ENCODE measurements at places on chromosomes 1 and 21.

GRCh38 chr1:16215882-16216753, 3.7 kb upstream of the ARHGEF19 start:
- peak; percentile 84 for DNase-seq

DNA sequence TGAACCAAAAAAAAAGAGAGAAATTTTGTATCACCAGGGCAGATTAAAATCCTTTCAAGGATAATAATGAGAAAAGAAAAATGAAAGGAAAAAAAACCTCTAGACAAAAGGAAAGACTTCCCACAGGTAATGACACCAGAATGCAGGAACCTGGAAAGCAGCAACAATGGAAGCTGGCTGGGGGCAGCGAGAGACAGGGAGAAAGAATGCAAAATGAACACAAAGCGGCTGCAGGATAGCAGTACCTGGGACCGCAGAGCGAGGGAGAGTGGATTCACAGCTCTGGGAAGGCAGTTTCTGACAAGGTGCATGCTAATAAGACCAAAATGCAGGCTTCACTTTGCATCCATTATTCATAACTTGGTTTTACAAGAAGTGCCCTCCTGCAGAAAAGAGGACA, 349.0 kb downstream of the SIPA1L2 start:
- no peak for DNase-seq

DNA sequence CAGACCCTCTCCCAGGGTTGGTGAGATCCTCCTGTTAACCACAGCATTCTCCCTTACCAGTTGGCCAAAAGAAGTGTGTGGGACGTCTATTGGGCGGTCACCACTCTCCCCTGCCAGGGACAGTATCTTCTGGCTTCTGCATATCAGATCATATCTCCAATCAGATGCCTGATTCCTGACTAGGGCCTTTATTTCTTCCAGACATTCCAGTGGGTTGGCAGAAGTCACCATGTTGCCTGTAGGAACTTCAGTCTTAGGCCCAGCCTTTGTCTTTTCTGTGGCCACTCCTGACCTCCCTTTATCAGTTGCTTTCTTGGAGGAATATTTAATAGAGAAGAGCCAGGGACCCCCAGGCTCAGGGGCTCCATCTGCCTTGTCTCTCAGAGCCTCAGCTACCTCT, 130.4 kb upstream of the F3 start:
- no peak for DNase-seq

- no peak for DNase-seq
These were observed 41.3 kb downstream of the PGM1 start for GRCh38 chr1:63634471-63634870.

DNA sequence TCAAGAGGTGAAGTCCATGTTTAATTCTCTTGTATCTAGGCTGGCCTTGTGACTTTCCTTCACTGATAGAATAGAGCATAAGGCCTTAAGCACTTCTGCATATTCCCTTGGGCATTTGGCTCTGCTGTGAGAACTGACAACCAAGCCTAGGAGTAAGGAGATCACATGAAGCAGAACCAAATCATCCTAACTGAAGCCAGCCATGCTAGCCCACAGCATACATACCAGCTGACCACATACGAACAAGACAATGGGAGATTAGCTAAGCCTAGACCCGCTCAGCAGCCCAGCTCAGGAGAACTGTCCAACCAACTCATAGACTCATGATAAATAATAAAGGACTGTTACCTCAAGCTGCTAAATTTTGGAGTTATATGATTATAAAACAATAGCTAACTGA, 114.6 kb upstream of the NEK7 start:
- no peak for DNase-seq

DNA sequence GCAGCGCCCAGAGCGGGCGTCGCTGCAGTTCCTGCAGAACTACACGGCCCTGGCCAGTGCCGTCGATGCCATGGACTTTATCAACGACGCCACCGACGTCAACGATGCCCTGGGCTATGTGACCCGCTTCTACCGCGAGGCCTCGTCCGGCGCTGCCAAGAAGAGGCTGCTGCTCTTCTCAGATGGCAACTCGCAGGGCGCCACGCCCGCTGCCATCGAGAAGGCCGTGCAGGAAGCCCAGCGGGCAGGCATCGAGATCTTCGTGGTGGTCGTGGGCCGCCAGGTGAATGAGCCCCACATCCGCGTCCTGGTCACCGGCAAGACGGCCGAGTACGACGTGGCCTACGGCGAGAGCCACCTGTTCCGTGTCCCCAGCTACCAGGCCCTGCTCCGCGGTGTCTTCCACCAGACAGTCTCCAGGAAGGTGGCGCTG, 22.0 kb downstream of the COL6A1 start:
- no peak for DNase-seq

- DNase-seq = no peak
These were observed 338 bp upstream of the TOR1AIP1 start for GRCh38 chr1:179881642-179882252.

- peak; percentile 5 for DNase-seq
These were observed 124.6 kb downstream of the PRDM2 start for GRCh38 chr1:13824626-13825025.

DNA sequence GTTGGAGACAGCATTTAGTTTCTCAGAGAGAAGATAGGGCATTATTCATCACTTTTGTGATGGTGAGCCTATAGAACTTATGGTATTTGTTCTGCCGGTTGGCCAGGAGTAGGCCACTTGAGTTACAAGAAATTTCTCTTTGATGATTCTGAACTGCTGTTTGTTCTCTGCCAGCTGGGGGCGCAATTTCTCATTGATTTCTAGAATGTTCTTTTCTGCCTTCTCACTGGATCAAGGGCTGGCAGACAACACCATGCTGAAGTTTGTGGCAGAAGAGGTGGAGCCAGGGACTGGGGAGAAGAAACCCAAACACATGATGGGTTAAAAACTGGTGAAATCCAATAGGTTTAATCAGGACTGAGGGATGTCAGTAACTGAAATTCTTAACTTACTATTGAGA, 360.6 kb downstream of the FAM72C start:
- DNase-seq = no peak

GRCh38 chr21:33791073-33791472, 124.5 kb downstream of the ATP5PO start:
- DNase-seq = no peak

GRCh38 chr21:44795342-44795741, 6.3 kb downstream of the UBE2G2 start:
- DNase-seq = no peak

- DNase-seq = no peak
These were observed 28.9 kb downstream of the S100A6 start for GRCh38 chr1:153506831-153507413.

DNA sequence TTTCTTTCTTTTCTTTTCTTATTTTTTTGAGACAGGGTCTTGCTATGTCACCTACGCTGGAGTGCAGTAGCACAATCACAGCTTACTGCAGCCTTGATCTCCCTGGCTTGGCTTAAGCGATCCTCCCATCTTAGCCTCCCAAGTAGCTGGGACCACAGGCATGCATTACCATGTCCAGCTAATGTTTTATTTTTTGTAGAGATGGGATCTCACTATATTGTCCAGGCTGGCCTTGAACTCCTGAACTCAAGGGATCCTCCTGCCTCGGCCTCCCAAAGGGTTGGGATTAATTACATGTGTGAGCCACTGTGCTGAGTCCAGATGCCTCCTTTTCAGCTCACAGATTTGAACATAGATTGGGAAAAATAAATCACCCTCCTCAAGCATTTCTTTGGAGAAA, 95.7 kb downstream of the UROD start:
- no peak for DNase-seq

- no peak for DNase-seq
These were observed 114.0 kb upstream of the RAB4A start for GRCh38 chr1:229156872-229157271.
